Epithelial cell of esophagus (primary cell): ENCODE measurements at places on chromosomes 11 and 22.

DNA sequence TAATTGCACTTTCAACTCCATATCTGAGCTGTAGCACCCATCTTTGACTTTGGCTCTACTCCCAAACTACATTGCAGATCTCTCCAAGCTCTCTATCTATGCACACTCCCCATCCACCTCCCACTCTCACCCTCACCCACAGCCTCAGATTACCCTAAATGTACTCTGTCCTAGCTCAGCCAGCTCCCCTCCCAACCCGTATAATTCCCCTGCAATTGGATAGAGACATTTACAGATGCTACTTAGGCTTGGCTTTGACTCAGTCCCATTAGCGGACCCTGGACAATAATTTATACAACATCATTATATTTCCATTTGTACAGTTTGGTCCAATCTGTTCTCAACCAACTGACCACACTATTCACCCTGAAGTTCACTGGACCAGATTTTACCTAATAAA, 338.9 kb upstream of the ANO3 start:
- DNase-seq: no peak

GRCh38 chr11:12784987-12785386, 110.8 kb downstream of the TEAD1 start:
- no peak for DNase-seq

DNA sequence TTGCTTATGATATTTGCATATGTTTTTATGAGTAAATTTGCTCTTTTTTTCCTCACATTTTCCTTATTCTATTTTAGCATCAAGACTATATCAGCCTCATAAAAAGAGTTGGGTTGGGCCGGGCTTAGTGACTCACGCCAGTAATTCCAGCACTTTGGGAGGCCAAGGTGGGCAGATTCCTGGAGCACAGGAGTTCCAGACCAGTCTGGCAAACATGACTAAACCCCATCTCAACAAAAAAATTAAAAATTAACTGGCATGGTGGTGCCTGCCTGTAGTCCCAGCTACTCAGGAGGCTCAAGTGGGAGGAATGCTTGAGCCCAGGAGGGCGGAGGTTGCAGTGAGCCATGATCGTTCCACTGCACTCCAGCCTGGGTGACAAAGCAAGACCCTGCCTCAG, 148.8 kb upstream of the ANO5 start:
- DNase-seq: no peak

- DNase-seq: no peak
Observed at GRCh38 chr11:129691142-129691541, 124.5 kb upstream of the TMEM45B start.
